ENCODE measurements at places on chromosomes 3 and 15. TPM values are rescaled to one million over a fixed set of nuclear protein-coding genes. Genes with fewer than 3 reads are reported as not detected.

DUOX1 gene
- total RNA-seq = not detected

RGMA gene
- 5.7 TPM for total RNA-seq

NOX5 gene
- not detected for total RNA-seq

CFAP161 gene
- total RNA-seq = not detected

TNNC1 gene
- total RNA-seq = not detected

ALG1L2 gene
- not detected for total RNA-seq

PYGO1 gene
- total RNA-seq = 5.9 TPM

CYP8B1 gene
- total RNA-seq = not detected

GOLGA6L9 gene
- 1.2 TPM for total RNA-seq

FOXB1 gene
- not detected for total RNA-seq

CALML4 gene
- 2.7 TPM for total RNA-seq

XCR1 gene
- total RNA-seq = not detected

ZNF662 gene
- 1.0 TPM for total RNA-seq

CTDSPL2 gene
- total RNA-seq = 44.9 TPM

ST8SIA2 gene
- total RNA-seq = not detected

FANCD2OS gene
- total RNA-seq = not detected

CAMP gene
- not detected for total RNA-seq

PLSCR2 gene
- total RNA-seq = not detected

MESP1 gene
- total RNA-seq = 0.45 TPM

RPP25 gene
- total RNA-seq = 5.6 TPM

CCR9 gene
- total RNA-seq = not detected

EXD1 gene
- total RNA-seq = not detected

AGBL1 gene
- not detected for total RNA-seq

IL5RA gene
- not detected for total RNA-seq

LDHAL6B gene
- total RNA-seq = not detected

THSD4 gene
- total RNA-seq = 14.7 TPM

EPHB1 gene
- total RNA-seq = 1.5 TPM

WNT5A gene
- 33.5 TPM for total RNA-seq

LRRC15 gene
- total RNA-seq = not detected

SHC4 gene
- 0.67 TPM for total RNA-seq

CELF6 gene
- total RNA-seq = not detected

ROPN1B gene
- not detected for total RNA-seq

MITF gene
- 4.6 TPM for total RNA-seq

RSL24D1 gene
- 92.6 TPM for total RNA-seq

CLRN1 gene
- not detected for total RNA-seq

PEAK1 gene
- total RNA-seq = 12.5 TPM

GCHFR gene
- 4.2 TPM for total RNA-seq

GOLGA6C gene
- total RNA-seq = not detected

PLA2G4F gene
- total RNA-seq = not detected

ZNF660 gene
- total RNA-seq = 1.5 TPM

A4GNT gene
- total RNA-seq = not detected

COLQ gene
- total RNA-seq = 0.17 TPM

ACAD9 gene
- 34.3 TPM for total RNA-seq

PTPRG gene
- total RNA-seq = 31.9 TPM

SERPINI2 gene
- total RNA-seq = not detected

CCDC191 gene
- 1.0 TPM for total RNA-seq

NR2E3 gene
- not detected for total RNA-seq
